Activated T-helper 2 cell treated with anti-CD3 and anti-CD28 coated beads, Interferon-gamma antibody, Interleukin-2, Interleukin-4, amounts not matched to agents 10 μg/mL and 5 μg/mL and 100 μg/mL, durations not matched to agents 14 hours and 24 hours and 36 hours (primary cell): ENCODE measurements at places on chromosomes 2 and 18.

DNA sequence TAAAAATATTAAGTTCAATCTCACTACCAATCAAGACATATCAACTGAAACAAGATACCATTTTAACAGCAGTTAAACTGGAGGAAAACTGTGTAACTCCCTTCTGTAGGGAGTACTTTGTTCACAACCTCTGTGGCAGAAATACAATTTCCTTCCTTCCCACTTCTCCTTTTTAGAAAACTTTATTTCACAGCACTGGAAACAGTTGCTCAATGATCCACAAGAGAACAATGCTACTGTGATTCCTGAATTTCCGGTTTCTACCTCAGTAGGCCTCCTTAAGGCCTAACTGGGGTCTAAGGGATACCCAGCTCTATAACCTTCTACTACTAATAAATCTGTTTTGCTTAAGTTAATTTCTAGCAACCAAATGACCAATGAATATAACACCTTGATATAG, 14.1 kb downstream of the TLK1 start:
- H3K4me1 ChIP-seq: peaks cover 61% of the 10 kb centered on the region
- no peak for DNase-seq
- peaks cover 36% of the 10 kb centered on the region for H3K36me3 ChIP-seq
- no peak overlapping the region for H3K4me3 ChIP-seq
- H3K27me3 ChIP-seq: no peaks in the 10 kb centered on the region

- no peaks in the 10 kb centered on the region for H3K4me1 ChIP-seq
- no peaks in the 10 kb centered on the region for H3K36me3 ChIP-seq
- DNase-seq: no peak
- no peak overlapping the region for H3K4me3 ChIP-seq
- no peak overlapping the region for H3K27ac ChIP-seq
- H3K27me3 ChIP-seq: no peaks in the 10 kb centered on the region
Observed at GRCh38 chr2:19046986-19047780, 311.2 kb downstream of the OSR1 start.

DNA sequence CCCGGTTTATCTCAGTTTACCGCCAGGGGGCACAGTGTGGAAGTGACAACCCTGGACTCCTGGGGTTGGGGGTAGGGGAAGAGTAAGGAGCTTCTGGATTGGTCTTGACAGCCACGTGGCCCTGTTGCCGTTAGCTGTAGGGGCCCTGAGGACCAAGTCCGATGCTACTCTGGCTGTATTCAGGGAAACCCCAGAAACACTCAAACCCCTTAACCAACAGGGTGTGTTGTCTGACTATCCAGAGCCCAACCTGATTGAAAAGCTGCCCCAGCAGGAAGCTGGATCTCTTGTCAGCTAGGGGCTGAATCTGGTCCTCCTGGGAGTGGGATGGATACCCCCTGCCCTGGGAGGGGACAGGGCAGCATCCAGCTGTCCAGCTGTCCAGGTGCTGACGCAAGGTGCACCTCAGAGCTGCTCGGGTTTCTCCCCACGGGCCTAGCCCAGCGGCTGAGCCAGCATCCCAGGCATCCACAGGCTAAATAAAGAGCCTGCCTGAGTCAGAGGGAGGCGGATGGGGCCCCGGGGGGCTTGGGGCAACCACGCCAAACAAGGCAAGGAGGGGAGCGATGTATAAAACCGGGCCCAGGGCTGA, 3.1 kb upstream of the GMPPA start:
- H3K4me3 ChIP-seq: no peak overlapping the region
- H3K36me3 ChIP-seq: no peaks in the 10 kb centered on the region
- no peak overlapping the region for H3K27ac ChIP-seq
- H3K4me1 ChIP-seq: peaks cover 27% of the 10 kb centered on the region

GRCh38 chr18:25335062-25335461, 16.9 kb downstream of the ZNF521 start:
- no peaks in the 10 kb centered on the region for H3K36me3 ChIP-seq
- H3K4me3 ChIP-seq: no peak overlapping the region
- no peaks in the 10 kb centered on the region for H3K4me1 ChIP-seq
- no peaks in the 10 kb centered on the region for H3K27me3 ChIP-seq
- H3K27ac ChIP-seq: no peak overlapping the region
- DNase-seq: no peak

- peak overlapping the region; percentile 6 for H3K27ac ChIP-seq
- no peaks in the 10 kb centered on the region for H3K4me1 ChIP-seq
- no peaks in the 10 kb centered on the region for H3K27me3 ChIP-seq
- H3K4me3 ChIP-seq: no peak overlapping the region
- DNase-seq: no peak
Observed at GRCh38 chr2:70161069-70161534, 29.7 kb downstream of the C2orf42 start.

GRCh38 chr2:101205521-101206479, 46.9 kb upstream of the CNOT11 start:
- H3K4me1 ChIP-seq: no peaks in the 10 kb centered on the region
- no peaks in the 10 kb centered on the region for H3K27me3 ChIP-seq
- no peak overlapping the region for H3K27ac ChIP-seq

GRCh38 chr2:158513841-158514240, 57.1 kb downstream of the PKP4 start:
- no peaks in the 10 kb centered on the region for H3K27me3 ChIP-seq
- no peak for DNase-seq
- H3K36me3 ChIP-seq: peaks cover 4% of the 10 kb centered on the region
- peaks cover 5% of the 10 kb centered on the region for H3K4me1 ChIP-seq
- no peak overlapping the region for H3K27ac ChIP-seq
